ENCODE measurements at places on chromosomes 7 and 10. TPM values are rescaled to one million over a fixed set of nuclear protein-coding genes. Genes with fewer than 3 reads are reported as not detected.

- DNase-seq, result peak; percentile 81
- peak overlapping the region; percentile 52 for H3K27ac ChIP-seq
- no peaks in the 10 kb centered on the region for H3K27me3 ChIP-seq
- peaks cover 16% of the 10 kb centered on the region for H3K4me1 ChIP-seq
- peaks cover 75% of the 10 kb centered on the region for H3K36me3 ChIP-seq
These were observed 10.1 kb downstream of the AVPI1 start for GRCh38 chr10:97676770-97677581.

- no peak overlapping the region for H3K4me3 ChIP-seq
- no peak for DNase-seq
- H3K4me1 ChIP-seq, result peaks cover 26% of the 10 kb centered on the region
- H3K36me3 ChIP-seq, result no peaks in the 10 kb centered on the region
These were observed 160.5 kb downstream of the AOAH start for GRCh38 chr7:36563706-36564327.

DNA sequence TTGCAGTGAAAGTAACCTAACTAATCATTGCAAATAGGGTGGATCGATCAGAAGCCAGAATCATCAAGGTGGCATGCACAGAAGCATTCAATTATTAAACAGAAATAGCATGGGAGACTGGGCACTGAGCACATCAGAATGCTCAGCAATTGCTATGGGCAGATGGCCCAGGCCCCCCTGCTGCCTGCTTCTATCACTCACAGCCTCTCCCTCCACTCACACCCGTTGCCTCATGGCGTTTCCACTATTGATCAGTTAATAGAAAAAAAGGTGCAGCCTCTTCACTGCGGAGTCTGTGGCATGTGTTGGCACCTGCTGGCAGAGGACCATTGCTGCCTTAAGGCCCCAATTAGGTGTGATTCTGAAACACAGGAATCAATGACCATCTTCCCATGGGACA lies 11.2 kb upstream of the HTR5A start:
- no peak for DNase-seq
- H3K36me3 ChIP-seq, result no peaks in the 10 kb centered on the region
- H3K27me3 ChIP-seq, result no peaks in the 10 kb centered on the region
- H3K4me1 ChIP-seq, result no peaks in the 10 kb centered on the region
- H3K4me3 ChIP-seq, result no peak overlapping the region

Gene RADIL
- 2.8 TPM for total RNA-seq

Gene PURB
- 24.3 TPM for total RNA-seq

Gene LIPM
- total RNA-seq, result not detected

Gene IMPDH1
- 86.2 TPM for total RNA-seq
